ENCODE measurements at places on chromosomes 1 and 21.
A peak's percentile ranks its signal among the peaks of the same experiment; 100 is the strongest.

- DNase-seq: peak; percentile 27
Observed at GRCh38 chr1:232416026-232416568, 213.8 kb downstream of the SIPA1L2 start.

DNA sequence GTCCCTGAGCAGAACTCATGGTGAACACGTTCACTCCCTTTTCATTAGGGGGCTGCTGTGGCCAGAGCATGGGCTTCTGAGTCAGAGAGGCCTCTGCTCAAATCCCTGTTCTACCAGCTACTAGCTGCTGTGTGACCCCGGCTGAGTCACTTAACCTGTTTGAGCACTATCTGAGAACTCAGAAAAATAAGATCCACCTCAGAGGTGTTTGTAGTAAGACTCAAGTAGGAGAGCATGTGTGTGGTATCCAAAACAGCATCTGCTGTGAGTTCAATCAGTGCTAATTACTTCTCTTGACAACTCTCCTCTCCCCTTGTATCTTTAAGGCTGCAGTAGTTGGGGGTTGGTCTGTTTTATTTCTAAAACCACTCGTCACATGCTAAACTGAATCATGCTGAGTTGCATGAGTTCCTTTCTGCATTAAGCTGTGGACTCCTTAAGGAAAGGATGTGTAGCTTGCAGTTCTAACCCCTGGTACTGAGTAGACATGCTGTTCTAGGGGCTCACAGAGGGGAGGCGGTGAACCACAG, 39.7 kb upstream of the JUN start:
- DNase-seq: peak; percentile 58

GRCh38 chr1:165898837-165899236, 71.4 kb downstream of the UCK2 start:
- peak; percentile 92 for DNase-seq

DNA sequence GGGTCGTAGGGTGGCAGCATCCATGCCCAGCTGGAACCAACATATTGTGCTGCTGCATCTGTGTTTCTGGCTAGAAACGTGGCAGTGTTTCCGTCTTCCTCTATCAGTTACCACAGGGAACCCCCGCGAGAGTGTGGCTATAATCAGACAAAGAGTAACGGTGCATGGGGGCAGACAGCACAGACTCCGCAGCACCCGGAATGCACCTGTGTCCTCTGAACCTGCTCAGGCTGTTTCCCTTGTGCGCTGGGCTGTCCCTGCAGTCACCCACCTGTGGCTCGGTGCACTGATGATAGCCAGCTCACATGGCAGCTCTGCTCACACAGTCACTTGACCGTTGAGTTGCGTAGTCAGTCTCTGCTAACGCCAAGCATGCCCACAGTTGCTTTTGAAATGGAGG, 11.4 kb upstream of the PCBP3 start:
- DNase-seq: no peak

- DNase-seq: peak; percentile 54
Observed at GRCh38 chr1:192550922-192551534, 24.5 kb upstream of the RGS1 start.

Measured in AG20443 (cell line).